ENCODE measurements at places on chromosomes 5 and 9.

GRCh38 chr5:128711216-128711615, 173.2 kb upstream of the FBN2 start:
- DNase-seq = no peak

- DNase-seq = no peak
These were observed 181.2 kb downstream of the MACROH2A1 start for GRCh38 chr5:135217669-135218485.

- no peak for DNase-seq
These were observed 297.6 kb downstream of the NTRK2 start for GRCh38 chr9:84966876-84967830.

- no peak for DNase-seq
These were observed 16.2 kb upstream of the KIF2A start for GRCh38 chr5:62289813-62290212.

DNA sequence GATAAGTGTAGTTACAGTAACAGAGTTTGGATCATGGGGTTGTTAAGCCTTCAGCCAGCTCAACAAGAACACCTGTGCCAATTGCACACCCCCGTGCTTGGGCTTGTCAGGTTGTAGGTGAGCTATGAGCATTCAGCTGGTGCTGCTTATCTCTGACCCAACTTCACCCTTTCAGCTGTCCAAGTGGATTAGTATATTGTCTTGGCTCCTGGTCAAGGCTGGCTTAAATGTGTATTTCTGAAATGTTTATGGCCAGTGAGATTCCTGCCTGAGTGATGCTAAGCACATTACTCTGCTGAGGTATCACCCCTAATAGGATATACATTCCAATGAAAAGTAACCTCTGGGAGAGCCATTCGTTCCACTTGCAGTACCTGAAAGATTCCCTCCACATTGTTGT, 44.2 kb upstream of the LMNB1 start:
- no peak for DNase-seq

- DNase-seq = no peak
These were observed 8.4 kb downstream of the PCYOX1L start for GRCh38 chr5:149366169-149366729.

DNA sequence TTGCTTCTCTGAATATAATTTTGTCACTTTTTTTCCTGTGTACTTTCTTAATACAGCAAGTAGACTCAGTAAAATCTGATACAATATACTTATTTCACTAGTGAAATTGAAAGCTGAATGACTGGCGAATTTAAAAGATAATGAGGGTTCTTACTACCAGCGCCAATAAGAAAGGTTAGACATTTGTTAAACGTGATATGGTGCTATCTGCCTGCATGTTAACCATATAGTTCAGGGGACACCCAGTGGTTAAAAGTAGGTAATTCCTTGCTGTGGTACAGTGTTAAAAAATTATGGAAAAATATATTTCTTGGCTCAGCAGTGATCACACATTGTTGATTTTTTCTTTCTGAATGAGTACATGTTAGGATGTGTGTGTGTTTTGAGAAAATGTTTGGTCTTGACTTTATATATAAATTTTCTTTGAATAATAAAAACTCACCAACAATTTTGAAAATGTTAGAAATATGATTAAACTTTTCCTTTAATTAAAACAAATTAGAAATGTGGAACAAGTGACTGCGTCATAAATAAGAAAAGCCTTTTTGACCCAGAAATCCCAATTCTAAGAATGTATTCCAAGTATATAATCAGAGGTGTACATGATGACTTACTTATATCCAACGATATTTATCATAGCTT, 25.8 kb downstream of the CAST start:
- DNase-seq = no peak

GRCh38 chr9:19028835-19029451, 4.1 kb downstream of the SAXO1 start:
- no peak for DNase-seq

- DNase-seq = no peak
These were observed 186.6 kb downstream of the DOCK8 start for GRCh38 chr9:401223-401622.

DNA sequence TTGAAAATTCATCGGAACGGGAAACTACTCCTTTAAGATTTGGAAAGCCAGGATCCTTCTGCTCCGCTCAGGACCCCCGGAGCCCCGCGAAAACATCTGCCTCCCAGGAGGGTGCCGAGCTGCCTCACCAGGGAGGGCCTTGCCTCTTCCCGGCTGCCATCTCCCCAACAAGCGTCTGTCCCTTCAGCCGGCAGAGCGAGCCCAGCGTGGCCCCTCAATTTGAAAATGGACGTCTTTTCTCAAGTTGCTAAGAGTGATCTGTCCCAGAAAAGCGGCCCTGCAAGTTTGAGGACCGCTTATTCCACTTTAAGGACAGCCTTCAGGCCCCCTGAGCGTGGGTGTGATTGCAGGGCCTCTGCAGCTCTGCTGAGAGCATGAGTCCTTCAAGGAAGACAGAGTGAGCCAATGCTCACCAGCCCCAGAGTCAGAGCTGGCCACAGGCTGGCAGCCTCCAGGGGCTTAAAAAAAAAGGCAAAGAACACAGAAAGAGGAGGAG, 101.3 kb downstream of the PHF2 start:
- no peak for DNase-seq
